ENCODE measurements at places on chromosomes 12 and 14.

DNA sequence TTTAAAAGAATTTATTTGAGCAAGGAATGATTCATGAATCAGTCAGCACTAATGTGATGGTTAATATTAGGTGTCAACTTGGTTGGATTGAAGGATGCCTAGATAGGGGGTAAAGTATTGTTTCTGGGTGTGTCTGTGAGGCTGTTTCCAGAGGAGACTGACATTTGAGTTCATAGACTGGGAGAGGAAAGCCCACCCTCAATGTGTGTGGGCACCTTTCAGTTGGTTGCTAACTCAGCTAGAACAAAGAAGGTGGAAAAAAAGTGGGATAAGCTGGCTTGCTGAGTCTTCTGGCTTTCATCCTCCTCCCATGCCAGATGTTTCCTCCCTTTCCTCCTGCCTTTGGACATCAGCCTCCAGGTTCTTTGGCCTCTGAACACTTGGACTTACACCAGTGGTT is 47.2 kb downstream of the TESPA1 start:
- DNase-seq = no peak

- DNase-seq = peak; percentile 14
Measured at GRCh38 chr14:77612011-77612620, 4.3 kb downstream of the SPTLC2 start.

DNA sequence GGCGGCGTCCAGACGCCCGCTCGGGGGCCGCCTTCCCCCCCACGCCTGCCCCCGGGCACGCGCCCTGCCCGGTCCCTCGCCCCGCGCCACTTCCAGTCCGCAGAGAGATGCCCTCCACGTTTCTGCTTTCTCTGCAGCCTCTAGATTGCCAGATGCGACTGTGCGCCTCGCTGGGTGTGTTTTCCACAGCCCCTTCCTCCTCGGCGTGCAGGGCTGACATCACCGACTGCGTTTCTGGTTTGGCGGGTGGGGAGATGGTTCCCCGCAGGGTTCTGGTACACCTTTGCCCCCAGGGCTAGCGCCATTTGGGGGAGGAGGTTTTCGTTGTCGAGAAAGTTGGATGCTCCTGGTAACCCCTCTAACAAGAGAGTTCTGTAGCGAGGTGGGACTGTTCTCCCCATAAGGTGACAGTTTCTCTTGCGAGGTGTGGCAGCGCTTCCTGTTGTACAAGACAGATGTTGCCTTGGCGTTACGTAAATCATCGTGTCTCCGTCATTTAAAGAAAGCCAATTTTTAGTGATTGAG is 1.5 kb downstream of the CALM1 start:
- peak; percentile 14 for DNase-seq

DNA sequence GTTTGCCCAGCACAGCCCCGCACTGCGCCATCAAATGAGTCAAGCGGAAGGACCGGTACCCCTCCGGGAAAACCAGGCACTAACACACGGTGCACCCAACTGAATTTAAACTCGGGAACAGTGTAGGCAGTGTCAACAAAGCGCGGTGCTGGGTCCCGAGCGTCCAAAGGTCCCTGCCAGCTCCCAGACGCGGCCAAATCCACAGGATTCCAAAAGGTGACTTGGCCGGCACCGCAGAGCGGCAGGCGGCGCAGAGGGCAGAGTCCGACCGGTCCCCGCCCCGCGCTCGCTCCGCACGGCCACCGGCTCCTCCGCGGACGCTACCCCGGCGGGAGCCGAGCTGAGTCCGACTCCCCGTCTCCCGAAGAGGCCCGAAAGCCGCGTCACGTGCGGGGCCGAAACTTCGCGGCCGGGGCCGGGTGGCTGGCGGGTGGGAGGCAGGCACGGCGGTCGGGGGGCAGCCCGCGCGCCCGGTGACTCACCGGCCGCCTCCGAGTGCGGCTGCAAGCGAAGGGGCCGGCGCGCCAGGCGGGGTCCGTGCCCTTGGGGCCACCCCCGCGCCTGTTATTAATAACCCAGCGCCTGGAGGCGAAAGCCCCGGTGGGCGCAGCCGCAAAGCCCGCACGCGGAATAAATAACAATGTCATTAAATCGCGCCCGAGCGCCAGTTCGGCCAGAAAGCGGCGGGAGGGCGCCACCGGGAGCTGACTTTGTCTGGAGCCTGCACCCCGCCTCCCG is 863 bp downstream of the DENND5B start:
- DNase-seq = peak; percentile 85

DNA sequence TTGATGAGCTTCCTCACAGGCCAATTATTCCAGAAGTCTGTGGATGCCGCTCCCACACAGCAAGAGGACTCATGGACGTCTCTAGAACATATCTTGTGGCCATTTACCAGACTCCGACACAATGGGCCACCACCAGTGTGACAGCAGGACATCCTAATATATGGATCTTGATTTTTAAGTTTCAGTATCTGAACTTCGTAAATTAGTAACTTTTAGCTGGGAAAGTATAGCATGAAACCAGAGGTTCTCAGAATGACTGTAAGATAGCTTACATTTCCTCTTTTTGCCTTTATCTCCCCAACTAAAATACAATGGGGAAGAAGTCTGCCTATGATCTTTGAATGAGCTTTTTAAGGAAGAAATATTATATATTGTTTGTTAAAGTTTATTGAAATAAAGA is 87.0 kb downstream of the DNAI7 start:
- DNase-seq = no peak

- DNase-seq = no peak
Measured at GRCh38 chr14:105746124-105746514, 219.7 kb downstream of the TMEM121 start.

DNA sequence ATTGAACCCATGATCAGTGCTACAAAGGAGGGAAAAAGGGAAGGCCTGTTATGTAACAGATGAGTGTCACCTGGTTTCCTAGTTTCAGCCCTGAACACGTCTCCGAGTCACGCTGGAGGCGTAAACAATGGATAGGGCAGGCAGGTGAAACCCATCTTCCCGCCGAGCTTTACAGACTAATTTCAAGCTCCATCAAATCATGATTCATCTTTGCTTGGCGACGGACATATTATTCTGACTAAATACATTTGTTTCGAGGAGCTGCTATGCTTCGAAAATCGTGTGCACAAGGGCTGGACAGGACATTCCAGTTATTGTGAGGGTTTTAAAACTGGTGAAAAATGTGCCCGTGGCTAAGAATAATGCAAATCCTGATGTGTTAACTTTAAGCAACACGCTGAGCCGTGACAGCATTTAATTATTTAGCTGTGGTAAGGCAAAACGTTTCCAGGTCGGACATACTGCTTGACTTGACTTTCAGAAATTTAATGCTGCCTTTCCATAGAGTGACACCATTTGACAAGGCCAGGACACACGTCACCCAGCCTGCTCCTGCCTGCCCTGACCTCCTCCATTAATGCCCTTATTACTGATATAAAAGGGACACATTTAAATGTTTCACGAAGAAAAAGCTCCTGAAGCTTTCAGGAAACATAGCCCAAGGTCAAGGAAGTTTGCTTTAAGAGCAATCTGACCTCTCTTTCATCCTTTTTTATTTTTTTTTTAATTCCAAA is 1203.5 kb upstream of the TMEM132C start:
- no peak for DNase-seq

DNA sequence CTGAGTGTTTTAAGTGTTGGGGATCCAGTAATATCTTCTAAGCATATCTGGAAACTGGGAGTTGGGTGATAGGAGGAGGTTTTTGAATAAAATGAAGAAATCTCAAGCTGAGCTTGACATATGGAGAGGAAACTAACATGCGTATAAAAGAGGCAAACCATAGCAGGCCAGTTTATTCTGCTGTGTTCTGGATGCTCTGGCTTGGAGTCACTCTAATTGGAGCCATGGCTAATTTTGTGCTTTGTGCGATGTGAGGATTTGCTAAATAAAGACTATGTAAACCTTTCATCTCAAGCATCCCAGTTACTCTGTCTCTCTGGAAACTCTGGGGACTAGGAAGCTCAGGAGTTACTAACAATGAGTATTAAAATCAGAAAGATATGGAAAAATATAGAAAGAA is 66.5 kb downstream of the ATF7IP start:
- DNase-seq = no peak

GRCh38 chr14:51298895-51299294 is 58.8 kb downstream of the TMX1 start:
- no peak for DNase-seq

GRCh38 chr12:4273652-4274395 is at the start of gene CCND2:
TSS of gene CCND2 (plus strand) at chr12:4273762. CDS start at chr12:4274041, 279 bp downstream.
- DNase-seq = peak; percentile 88

- DNase-seq = no peak
Measured at GRCh38 chr14:92470811-92471210, 42.8 kb upstream of the RIN3 start.

DNA sequence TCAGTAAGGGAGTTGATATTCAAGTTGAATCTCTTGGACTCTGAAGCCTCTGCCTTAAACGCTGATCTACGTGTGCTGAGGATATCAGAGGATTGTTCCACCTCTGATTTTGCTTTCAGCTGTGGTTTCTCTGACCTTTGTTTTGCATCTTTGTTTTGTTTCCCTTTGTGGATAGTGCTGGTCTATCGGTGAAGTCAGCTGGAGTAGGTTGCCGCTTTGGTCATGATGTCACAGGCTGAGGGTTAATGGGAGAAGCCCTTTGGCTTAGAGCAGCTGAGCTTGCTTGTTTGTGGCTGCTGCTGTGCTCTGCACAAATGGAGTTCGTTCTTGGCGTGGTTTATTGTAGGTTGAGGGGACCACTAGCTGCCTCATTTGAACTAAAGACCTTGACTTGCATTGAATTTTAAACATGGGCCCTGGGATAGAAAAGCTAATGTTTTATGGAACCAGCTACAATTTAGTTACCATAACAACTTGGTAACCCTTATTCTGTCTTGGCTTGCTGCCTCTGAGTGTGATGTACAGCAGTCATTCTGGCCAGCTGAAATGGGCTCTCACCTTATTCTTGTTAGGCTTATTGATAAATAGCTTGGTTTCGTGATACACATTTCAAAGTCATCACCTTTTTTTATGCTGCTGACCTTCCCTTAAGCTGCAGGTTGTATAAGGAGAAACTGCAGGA is 284.5 kb upstream of the E2F7 start:
- DNase-seq = no peak

- no peak for DNase-seq
Measured at GRCh38 chr14:91862417-91862816, 4.9 kb downstream of the TC2N start.

DNA sequence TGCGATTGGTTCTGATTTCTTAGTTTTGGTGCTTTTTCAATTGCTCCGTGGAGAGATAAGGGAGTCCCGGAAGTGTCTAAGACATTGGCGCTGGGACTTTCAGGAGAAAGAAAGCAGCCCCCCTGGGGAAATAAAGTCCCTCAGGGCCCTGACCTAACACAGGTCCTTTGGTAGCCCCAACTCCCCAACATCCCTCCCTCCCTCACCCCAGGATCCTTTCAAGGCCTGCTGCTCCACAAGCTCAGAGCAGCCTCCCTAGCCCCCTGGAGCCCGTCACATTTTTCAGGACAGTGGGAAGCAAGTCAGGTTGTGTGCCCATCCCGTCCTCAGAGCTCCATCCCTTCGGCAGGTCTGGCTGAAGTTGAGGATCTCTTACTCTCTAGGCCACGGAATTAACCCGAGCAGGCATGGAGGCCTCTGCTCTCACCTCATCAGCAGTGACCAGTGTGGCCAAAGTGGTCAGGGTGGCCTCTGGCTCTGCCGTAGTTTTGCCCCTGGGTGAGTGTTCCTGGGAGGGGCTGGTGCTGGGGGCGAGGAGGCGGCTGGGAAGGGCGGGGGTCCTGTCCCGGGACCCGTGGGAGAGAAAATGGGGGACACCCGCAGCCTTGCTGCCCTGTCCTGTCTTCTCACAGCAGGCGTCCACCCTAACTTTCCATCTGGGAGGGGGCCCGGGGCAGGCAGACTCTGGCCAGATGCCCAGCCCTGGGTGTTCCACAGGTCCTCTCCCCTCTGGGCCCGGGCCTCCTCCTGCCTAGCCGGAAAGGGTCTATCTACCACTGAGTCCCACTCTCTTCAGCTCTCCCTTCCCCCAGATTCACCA is 950 bp downstream of the IFI27 start:
- DNase-seq = no peak

DNA sequence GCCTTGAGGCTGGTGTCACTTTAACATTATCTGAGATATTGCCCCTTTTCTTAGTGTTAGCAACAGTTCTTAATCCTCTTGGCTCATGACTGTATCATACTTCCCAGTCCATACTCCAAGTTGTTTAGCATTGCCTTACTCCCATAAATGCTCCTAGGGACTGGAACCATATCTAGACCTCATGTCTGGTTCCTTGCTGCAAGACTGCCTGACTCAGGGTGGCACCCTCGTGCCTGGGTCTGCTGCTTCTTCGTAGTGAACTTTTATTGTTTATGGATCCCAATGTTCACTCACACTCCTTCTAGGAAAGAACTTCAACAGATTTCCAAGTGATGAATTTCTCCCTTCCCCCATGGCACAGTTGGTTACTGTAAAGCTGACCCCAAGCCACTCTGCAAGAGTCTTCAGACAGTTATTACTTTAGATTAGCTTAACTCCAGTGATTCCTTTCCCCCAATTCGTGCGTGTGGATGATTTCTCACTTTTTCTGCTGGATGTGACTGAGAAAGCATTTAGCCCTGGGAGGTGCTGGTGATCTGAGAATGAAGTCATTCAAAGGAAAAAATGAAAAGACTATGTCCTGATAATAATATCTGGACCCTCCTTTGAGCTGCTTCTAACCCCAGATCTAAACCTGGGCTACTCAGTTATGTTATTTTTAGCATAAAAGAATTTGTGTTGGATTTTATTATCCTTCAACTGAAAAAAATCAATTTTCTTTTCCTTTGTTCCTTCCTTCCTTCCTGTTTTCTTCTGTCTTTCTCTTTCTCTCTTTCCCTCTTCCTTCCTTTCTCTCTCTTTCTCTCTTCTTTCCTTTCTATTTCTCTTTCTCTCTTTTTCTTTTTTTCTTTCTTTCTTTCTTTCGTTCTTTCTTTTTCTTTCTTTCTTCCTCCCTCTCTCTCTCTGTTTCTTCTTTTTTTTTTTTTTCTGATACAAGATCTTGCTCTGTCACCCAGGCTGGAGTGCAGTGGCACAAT is 47.5 kb upstream of the PPP1R12A start:
- DNase-seq = no peak

DNA sequence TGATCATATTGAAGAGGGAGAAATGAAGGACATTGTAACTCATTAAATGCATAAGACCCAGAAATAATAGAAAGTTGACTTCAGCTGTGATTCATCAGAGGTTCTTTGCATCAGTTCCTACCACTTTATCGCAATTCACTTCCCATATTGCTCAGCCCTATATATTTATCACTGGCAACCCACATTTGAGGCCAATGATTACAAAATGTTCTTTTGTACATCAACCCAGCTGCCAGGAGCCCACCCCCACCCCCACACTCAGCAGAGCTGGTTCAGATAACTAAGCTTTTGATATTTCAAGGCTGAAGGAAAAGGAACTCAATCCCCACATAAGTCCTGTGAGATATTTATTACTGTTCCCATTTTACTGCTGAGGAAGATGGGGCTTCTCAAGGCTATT is 51.2 kb upstream of the TMPO start:
- DNase-seq = no peak

GRCh38 chr12:79837575-79837974 is 97.3 kb downstream of the PPP1R12A start:
- no peak for DNase-seq
